Activated naive CD8-positive, alpha-beta T cell treated with anti-CD3 and anti-CD28 coated beads for 36 hours (primary cell): ENCODE measurements at places on chromosomes 5 and 9. TPM values are rescaled to one million over a fixed set of nuclear protein-coding genes. Genes with fewer than 3 reads are reported as not detected.
A peak's percentile ranks its signal among the peaks of the same experiment; 100 is the strongest.

The ANKRD31 gene
- total RNA-seq: 0.99 TPM

The SPINK7 gene
- total RNA-seq: not detected

The TMEM174 gene
- total RNA-seq: not detected

The CYLC2 gene
- not detected for total RNA-seq

The RAPGEF6 gene
- 26.0 TPM for total RNA-seq

The OBP2B gene
- total RNA-seq: not detected

The MCC gene
- 2.4 TPM for total RNA-seq

The MFAP3 gene
- total RNA-seq: 14.1 TPM

The LRRC19 gene
- total RNA-seq: not detected

The FAM81B gene
- total RNA-seq: not detected

The SPOCK1 gene
- not detected for total RNA-seq

The CDKN2A gene
- 0.97 TPM for total RNA-seq

The SPATA31A3 gene
- total RNA-seq: not detected

The PCDHA5 gene
- total RNA-seq: not detected

DNA sequence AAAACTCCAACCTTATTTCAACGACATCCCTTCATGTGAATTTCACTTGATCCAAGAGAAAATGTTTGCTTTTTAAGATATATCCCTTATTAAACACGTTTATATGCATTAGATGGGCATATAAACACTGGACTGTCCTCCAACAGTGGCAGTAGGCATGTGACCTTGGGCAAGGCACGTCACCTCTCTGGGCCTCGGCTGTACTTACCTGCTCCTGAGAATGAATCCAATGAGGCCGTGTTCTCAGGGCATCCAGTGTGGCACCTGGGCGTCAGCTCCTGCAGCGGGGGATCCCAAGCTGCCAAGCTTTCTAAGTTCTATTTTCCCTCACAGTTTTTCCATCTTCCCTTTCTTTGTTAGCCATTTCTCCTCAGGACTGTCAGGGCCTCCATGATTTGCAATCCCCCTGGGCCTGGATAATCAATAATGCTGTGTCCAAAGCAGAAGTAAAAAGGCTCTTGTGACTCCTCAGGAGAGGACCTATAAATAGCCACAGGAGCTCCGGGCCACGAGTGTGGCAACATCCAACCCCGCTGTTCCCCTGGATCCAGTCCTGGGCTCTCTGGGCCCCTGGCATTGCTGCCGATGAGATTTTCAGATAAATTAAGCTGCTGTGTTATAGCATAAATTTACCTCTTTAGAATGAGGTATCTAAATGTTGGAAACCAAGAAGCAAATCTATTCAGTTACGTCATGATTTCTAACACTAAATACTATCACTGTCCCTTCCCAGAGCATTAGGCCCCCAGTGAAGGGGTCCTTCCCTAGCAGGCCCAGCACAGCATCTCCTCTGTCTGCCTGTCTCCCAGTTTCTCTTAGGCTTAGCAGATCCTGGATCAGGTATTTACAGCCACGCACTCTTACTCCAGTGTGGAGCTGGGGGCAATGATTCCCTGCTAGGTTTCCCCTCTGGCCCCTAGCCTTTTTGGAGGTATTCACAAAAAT, 76.8 kb downstream of the PTPN3 start:
- DNase-seq: no peak

- no peak for DNase-seq
Measured at GRCh38 chr9:80163889-80164288, 592.1 kb downstream of the TLE4 start.

DNA sequence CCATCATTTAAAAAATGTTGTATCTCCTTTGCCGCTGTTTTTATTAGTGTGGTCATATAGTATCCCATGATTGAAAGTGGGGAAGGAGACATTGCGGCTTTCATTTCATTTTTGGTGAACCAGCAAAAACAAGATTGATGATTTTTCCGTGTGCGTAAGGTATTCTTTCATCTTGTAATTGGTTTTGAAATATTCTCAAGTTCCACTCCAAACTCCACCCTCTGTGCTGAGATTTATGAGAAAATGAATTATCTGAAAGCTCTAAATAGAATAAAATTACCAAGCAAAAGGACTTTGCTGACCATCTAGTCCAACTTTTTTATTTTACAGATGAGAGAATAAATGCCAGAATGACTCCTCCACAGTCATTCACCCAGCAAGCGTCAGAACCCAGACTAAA, 103.1 kb upstream of the MPDZ start:
- DNase-seq: no peak

DNA sequence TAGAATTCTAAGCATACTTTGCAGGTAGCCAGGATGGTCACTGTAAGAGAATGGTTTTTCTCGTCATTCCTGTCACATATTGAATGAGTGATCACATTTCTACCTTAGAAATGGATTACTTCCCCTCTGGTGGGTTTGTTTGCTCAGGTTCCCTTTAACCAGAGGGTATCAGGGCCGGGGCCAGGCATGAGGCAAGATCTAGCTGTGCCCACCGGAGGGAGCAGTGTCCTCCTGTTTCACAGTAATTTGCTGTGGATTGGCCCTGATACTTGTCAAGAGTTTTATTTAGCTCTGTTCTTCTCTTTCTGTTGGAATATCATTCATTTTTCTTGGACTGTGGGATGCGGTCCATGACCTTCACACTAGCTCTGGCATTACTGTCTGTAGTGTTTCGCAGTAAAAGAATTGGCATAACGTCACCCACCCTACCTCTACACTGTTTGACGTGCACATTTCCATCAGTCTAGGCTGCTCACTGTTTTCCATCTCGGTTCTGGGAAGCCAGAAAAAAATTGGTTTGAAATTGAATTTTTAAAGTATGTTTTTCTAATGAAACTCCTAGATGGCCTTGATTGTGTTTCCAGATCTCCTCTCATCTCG, 42.4 kb upstream of the ZBED3 start:
- DNase-seq: peak; percentile 3

GRCh38 chr9:33823801-33824200, 6.8 kb downstream of the UBE2R2 start:
- no peak for DNase-seq

- DNase-seq: no peak
Measured at GRCh38 chr5:141529002-141529401, 40.1 kb downstream of the PCDHGC5 start.

DNA sequence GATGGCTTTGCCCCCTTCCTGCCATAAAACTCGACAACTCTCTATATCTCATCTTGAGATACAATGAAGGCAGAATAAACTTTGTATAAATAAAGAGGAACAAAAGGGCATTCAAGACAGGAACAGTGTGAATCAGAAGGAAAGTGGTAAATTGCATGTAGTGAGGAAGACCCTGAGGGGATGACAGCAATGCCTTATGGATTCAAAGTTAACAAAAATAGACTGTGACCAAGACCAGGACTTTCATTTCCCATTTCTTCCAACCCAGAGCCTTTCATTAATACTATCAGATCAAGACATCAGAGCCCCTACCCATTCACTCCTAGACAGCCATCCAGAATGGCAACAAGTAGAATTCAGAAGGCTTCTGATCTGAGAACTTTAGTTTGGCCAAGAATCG, 46.4 kb upstream of the ZNF462 start:
- no peak for DNase-seq

- DNase-seq: no peak
Measured at GRCh38 chr5:107671742-107672210, 1.0 kb upstream of the EFNA5 start.

GRCh38 chr9:123361086-123361730, 5.2 kb downstream of the CRB2 start:
- no peak for DNase-seq

GRCh38 chr5:96655506-96655905, 6.7 kb upstream of the CAST start:
- no peak for DNase-seq

DNA sequence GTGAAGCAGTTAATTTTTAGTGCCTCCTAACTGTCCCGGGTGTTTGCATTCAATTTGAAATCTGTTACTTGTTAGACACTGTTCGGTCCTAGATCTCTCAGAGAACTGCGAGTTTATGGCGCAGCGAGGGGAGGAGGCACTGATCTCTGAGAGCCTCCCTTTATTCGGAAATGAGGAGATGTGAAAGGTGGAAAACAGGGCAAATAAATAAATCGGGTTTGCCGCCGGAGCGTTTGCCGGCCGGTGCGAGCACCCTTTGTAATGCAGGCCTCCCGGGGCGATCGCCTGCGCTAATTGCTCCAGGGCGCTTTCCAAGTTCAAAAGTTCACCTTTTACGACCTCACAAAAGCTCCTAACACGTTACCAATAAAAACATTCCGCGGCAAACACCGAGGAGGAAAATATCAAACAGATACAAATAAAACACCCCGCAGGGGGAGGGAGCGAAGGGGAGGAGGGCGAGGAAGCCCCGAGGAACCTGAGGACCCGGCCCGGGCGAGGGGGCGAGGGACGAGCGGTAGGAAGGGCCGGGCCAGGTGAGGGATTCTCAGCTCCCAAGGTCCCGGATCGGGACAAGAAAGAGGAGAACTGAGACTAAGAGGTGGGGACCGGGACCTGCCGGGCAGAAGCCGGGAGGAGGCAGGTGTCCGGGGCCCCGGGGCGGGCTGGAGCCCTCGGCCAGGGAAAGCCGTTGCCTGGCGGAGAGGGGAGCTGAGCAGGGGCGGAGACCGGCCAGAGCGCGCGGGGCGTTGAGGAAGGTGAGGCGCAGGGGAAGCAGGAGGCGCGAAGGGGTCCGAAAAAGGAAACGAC, 1.4 kb downstream of the NR6A1 start:
- DNase-seq: peak; percentile 19

- DNase-seq: no peak
Measured at GRCh38 chr5:118270526-118270925, 717.8 kb downstream of the DTWD2 start.

DNA sequence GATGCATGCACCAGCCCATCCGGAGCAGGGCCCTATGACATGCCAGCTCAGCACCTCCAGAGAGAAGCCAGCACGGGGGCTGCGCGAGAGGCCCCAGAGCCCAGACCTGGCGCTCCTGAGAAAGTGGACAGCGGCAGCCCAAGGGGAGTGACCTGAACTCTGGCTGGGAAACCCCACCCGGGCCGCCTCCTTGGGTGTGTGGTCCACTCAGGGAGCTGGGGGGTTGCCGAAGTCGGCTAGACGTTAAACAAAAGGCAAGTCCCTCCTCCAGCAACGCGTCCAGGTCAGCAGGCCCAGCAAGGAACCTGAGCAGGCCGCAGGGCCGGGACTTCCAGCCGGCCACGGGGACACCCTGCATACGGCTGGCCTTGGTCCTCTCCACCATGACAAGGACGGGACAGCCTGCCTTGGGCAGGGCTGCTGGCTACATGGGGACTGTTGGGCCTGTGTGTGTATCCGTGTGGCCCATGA, 35.7 kb downstream of the NACC2 start:
- DNase-seq: no peak

GRCh38 chr5:59608745-59609144, 284.8 kb downstream of the PDE4D start:
- no peak for DNase-seq

DNA sequence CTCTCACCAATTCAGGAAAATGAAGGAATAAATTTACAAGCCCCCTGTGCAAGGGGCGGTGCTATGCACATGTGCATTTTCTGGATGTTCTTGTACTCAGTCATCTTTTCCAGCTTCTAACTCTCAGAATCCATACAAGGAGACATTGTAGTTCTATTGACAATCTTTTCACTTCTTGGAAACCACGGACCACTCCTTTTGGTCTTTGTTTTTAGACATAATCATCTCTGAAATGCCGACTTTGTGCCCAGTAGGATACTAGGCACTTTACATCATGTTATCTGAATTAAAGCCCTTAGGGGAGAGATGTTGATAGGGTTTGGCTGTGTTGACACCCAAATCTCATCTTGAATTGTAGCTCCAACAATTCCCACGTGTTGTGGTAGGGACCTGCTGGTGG, 322.6 kb upstream of the WWC1 start:
- DNase-seq: no peak

DNA sequence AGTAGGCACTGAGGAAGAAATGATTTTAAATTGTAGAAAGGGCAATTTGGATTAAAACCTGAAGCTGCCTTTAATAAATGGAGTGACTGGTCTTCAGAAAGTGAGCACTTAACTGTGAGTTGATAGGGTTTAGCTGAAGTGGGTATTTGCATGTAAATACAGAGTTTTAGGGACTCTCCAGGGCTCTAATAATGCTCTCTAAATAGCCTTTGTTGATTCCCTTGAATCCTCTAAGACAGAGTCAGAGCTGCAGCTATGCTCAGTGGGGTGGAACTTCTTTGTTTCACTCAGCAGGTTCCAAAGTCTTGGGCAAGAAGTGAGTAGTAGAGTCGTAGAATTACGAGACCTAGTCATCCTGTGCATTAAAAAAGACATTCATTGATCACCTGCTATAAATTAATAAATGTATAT, 21.4 kb downstream of the GLRA1 start:
- no peak for DNase-seq
